ENCODE measurements at places on chromosomes 13 and 19.
A peak's percentile ranks its signal among the peaks of the same experiment; 100 is the strongest.

DNA sequence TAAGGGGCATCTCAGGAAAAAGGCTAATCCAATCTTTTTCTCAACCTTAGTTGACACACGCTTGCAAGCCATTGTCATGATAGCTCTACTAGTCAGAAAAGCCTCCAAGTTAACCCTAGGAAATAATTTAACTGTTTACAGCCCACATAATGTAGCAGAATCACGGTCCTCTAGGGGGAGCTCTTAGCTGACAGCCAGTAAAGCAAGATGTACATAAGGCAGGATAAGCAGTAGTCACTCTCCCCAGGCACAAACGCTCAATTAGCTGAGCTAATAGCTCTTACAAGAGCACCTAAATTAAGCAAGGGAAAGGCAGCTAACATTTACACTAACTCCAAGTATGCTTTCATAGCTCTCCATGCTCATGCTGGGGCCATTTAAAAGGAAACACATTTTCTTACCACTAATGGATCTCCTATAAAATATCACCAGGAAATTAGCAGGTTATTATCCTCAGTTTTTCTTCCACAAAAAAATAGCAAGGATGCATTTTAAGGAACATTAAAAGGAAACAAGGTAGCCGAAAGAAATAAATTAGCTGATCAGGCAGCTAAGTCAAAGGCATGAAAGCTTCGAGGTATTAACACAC lies 33.7 kb upstream of the ZSCAN5A start:
- peak; percentile 28 for DNase-seq

- no peak for DNase-seq
Observed at GRCh38 chr13:111424134-111424533, 103.7 kb downstream of the TEX29 start.

- no peak for DNase-seq
Observed at GRCh38 chr19:39507715-39508364, 7.1 kb upstream of the SELENOV start.

DNA sequence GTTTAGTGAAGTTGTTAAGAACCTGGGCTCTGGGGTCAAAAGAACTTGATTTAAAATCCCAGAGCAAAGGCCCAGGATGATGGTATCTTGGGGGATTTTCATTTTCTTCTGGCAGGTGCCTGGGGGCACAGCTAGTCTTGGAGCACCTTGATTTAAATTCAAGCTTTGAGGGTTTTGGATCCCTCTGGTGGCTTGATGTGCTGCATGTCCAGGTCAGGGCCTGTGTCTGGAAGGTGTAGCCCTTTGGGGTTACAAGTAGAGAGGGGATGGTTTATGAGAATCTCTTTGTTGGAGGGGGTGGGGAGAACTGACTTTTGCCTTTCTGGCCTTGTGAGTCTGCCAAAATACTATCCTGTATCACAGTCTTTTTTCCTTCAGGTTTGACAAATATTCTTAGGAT lies 55.8 kb downstream of the AKAP11 start:
- no peak for DNase-seq

GRCh38 chr19:45448887-45449299 lies 18.9 kb upstream of the FOSB start:
- no peak for DNase-seq
